ENCODE measurements at places on chromosomes 13 and 19.

GRCh38 chr13:19726611-19727010 lies 56.1 kb downstream of the PSPC1 start:
- DNase-seq = no peak

DNA sequence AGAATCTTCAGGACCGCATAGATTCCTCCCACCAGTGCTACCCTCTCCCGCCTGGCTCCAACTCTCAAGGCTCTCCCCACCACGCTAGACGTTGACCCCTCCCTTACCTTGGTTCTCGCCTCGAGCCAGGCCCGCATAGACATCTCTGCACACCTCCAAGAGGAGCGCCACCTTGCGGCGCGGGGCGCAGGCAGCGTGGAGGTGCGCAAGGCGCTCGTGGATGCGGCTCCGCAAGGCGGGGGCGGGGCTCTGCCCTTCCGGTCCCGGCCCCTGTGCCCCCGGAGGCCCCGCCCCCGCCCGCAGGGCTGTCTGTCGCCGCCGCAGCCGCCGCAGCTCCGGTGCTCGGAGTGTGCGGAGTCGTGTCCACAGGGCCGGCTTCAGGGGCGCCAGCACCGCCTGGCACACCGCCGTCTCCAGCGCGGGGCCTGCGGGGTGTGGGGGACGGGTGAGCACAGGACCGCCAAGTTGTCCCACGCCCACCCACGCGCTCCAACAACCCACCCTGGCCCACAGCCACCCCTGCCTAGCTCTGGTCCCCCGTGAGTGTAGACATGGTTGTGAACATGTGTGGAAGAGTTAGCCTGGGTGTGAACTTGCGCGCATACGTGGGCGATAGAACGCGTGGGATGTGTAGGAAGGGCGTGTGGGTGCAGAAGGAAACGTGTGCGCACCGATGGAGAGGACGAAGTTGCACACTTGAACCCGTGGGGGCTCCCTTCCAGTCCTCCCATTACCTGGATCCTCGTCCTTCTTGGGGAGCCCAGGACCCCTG lies 8.1 kb downstream of the RINL start:
- DNase-seq = no peak

- no peak for DNase-seq
These were observed 160.7 kb downstream of the ABCC4 start for GRCh38 chr13:95140502-95140901.

DNA sequence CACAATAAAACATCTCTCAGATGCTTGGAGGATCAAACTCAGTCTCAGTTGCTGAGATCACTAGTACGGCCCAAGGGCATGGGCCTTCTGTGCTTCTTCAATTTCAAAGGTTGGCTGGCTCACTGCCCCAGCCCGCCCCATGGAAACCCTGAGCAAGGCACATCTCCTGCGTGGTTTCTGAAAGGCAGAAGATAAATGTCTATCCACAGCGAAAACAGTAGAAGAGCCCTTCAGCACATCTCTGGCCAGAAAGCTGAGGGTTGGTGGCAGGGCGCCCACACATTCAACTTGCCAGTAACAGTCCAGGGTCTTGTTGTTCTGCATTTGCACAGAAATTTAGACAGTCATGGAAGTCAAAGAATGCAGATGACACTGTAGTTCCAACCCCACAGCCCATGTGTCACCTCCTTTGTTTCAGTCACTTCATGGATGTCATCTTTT lies 24.0 kb upstream of the KATNAL1 start:
- no peak for DNase-seq

DNA sequence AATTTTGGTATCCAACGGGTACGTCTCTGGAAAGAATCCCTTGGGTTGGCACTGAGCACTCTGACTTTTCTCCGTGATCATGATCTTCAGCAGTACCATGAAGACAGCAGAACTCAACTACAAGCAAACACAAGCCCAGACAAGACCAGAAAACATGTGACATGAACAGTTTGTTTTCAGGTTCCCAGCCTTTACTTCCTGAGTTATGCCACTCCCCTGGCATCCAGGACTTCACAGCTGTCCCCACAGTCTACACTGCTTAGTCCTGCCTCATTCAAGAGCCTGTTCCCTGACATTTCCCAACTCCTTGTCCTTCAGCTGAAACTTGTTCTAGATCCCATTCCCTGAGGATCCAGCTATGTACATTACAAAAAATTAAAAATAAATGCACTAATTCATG lies 4.9 kb upstream of the N4BP2L1 start:
- DNase-seq = no peak

- DNase-seq = peak; percentile 51
These were observed 1227.1 kb downstream of the SLITRK1 start for GRCh38 chr13:82654861-82655855.

DNA sequence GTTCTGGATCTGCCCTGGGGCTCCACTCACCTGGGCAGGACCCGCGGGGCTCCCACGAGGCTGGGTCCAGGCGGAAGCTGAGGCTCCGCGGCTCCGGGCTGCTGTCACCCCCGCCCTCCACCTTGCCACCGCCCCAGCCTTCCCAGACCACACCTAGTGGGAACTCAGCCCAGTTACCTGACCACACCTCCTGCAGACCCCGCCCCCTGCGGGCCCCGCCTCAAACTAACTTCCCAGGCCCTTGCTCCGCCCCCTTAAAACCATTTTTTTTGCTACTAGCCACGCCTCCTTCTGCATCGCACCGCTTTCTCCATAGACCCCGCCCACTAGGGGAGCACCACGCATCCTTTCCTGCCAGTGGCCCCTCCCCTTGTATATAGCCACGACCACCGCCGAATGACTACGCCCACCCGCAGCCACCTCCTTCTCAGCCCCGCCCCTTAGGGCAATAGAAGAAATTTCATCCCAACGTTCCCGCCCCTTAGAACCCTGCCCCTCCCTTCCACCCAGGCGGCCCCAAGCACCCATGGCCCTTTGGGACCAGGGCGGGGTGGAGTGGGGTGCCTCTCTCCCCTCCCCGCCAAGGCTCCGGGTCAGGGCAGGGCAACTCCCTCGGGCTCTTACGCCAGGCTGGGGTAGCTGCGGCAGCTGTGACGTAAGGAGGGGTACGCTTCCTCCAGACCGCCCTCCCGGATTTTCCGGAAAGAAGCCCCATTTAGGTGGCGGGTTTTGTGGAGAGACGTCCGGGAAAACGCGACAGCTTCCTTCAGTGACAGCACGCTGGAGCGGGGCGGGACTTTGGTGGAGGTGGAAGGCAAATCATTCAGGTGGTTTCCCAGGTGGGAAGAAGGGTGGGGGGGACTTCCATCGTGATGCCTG lies at the start of gene SH2D3A:
Gene SH2D3A (minus strand): TSS at position 79 of the 879 bp plus-strand sequence. CDS start 3,687 bp downstream, outside the sequence.
- DNase-seq = no peak

DNA sequence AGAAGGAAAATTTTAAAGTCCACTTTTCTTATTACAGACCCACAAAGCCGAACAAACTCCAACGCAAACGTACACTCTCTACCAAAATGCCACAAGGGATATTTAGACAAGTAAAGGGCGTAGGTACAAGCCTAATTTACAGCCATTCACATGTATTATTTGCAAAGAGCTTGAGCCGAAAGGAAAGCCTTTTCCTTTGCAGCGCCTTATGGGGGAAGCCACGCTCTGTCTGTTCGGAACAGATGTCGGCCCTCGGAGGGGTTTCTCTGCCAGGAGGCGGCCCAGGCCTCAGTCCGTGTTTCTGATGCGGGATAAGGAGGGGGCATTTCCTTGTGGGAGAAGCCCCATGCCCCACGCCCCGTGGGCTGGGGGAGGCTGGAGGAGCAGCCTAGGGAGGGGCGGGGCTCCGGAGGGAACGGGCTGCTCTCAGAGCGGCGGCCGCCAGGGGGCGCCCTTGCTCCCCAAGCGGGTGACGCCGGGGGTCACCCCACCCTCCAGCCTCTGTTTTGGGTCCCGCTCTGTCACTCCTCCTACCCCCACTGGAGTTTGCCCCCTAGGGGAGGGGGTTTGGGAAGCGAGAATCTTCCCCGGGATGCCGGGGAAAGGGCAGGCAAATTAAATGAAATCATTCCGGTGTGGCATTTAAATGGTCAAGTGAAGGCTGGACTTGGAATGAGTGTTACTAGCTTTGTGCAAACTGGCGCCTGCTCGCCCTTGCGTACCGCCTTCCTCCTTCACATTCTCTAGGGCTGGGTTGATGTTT lies 2.9 kb downstream of the HTR2A start:
- DNase-seq = no peak

DNA sequence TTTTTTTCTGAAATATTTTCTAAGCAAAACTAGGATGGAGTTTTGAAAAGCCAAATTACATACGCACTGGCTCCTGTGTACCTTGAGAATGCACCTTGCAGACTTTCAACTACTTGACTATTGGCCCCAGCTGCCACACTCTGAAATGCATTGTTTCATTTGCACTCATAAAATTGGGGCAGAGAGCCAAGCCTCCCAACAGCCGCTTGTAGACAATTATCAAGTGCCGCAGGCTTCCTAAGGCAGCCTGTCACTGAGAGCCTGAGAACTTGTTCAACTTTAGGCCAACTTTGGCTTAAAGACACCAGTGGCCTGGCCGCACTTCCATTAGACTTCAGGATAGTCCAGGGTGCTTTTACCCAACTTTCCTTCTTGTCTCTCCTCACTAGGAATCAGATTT lies 115.7 kb upstream of the STARD13 start:
- DNase-seq = no peak

GRCh38 chr13:26518451-26518959 lies 39.0 kb upstream of the WASF3 start:
- DNase-seq = no peak

DNA sequence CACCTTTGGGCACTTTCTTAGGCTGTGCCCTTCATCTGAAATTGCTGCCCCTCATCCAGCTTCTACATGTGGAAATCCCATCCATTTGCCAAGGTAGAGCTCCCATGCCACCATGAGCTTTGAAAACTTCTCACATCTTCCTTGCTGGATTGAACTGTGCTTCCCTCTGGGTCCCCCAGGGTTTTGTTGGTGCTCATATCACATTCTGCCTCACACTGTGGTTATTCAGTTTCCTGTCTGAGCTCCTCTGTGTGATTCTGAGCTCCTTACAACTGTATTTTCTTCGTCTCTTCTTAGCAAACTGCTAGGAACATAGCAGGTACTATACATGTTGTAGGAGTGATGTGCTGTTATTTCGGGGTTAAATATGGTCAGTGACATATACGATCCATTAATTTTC lies 74.9 kb upstream of the KL start:
- no peak for DNase-seq

DNA sequence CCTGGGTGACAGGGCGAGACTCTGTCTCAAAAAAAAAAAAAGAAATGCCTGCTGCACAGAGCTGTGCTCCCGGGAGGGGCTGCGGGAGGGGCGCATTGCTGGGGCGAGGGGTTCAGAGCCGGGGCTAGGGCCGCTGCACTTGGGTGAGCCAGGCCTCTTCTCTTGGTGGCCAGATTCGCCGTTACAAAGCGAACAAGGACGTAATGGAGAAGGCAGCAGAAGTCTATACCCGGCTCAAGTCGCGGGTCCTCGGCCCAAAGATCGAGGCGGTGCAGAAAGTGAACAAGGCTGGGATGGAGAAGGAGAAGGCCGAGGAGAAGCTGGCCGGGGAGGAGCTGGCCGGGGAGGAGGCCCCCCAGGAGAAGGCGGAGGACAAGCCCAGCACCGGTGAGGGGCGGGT lies 19.0 kb downstream of the PLIN4 start:
- DNase-seq = no peak

- DNase-seq = no peak
These were observed 43.2 kb downstream of the RGCC start for GRCh38 chr13:41500511-41500910.

- DNase-seq = no peak
These were observed 162.9 kb upstream of the NBEA start for GRCh38 chr13:34779171-34779570.

DNA sequence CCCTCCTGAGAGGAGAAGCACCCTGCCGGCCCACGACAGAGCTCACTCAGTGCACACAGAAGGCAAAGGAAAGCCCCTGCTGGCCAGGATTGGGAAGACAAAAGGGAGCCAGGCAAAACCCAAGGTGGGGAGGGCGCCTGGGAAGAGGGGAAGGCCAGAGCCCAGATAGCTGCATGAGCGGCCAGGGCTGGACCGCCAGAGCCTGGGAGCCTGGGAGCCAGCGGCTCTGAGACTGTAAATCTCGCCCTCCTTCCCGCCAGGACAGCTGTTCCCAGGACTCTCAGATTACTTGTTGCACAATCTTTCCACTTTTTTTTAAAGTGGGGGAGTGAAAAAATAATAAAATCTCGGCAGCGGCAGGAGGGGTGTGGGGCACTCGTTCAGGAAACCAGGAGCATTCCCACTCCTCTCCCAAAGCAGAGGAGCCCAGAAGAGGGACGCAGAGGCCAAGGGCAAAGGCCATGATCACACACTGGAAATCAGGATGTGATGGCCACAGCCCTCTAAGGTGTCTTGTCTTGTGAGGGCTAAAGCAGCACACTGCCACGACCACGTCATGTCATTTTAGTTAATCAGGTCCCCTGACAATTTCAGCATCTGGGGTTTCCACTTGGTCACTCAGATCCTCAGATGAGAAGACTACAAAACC lies 19.6 kb upstream of the EPHX3 start:
- peak; percentile 90 for DNase-seq

DNA sequence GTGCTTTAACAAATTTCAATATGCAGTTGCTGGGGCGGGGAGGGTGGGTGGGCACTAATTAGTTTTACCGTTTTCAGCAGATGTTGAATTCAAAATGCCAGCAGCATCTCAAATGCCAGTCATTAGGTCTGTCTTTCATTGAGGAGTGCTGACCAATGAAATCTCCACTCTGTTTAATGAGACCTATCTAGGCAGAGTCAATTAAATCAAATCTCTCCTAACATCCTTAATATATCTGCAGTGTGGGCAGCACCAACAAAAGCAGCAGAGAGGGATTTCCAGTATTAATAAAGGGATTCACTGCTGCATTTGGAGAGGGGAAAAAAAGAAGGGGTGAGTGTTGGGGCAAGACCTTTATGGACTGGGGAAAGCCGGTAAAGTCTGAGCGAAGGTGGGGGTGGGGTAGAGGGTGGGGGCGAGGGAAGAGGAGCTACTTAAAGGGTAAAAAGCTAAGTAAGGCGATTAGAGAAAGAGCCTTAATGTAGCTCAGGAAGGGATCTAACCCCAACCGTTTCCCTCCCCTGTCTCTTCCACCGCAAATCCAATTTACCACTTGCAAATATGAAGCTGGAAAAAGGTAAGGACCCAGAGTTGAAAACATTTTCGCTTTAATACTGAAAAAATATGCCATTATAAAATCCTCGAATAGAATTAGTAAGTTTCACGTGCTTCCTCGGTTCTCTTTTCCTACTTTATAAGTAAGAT lies 4.5 kb downstream of the SLITRK1 start:
- no peak for DNase-seq

- peak; percentile 70 for DNase-seq
These were observed 59.2 kb downstream of the SIPA1L3 start for GRCh38 chr19:37966211-37966661.

GRCh38 chr13:49395878-49396380 lies 47.9 kb downstream of the CAB39L start:
- no peak for DNase-seq

DNA sequence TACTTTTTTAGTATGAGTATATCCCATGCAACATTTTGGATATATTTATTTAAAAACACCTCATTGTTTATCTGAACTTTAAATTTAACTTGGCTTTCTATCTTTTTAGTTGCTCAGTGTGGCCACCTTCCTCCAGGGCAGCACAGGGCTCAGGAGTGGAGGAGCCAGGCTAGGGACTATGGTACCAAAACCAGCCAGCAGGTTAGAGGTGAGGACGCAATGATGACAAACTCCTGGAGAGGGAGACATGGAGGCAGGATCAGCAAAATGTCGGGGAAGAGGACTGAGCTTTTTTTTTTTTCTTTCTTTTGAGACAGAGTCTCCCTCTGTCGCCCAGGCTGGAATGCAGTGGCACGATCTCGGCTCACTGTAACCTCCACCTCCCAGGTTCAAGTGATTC lies 29.6 kb upstream of the CALM3 start:
- no peak for DNase-seq
